ENCODE measurements at places on chromosomes 16 and 17. TPM values are rescaled to one million over a fixed set of nuclear protein-coding genes. Genes with fewer than 3 reads are reported as not detected.
A peak's percentile ranks its signal among the peaks of the same experiment; 100 is the strongest.

The MYH1 gene
- 0.03 TPM for polyA plus RNA-seq

The SPNS3 gene
- polyA plus RNA-seq = 2.4 TPM

- H3K4me3 ChIP-seq = no peak overlapping the region
- no peaks in the 10 kb centered on the region for H3K4me1 ChIP-seq
- DNase-seq = no peak
- no peaks in the 10 kb centered on the region for H3K36me3 ChIP-seq
- H3K27ac ChIP-seq = no peak overlapping the region
Observed at GRCh38 chr17:72318131-72318530, 197.3 kb downstream of the SOX9 start.

- no peak overlapping the region for H3K27ac ChIP-seq
- no peaks in the 10 kb centered on the region for H3K36me3 ChIP-seq
- H3K4me3 ChIP-seq = no peak overlapping the region
- no peaks in the 10 kb centered on the region for H3K4me1 ChIP-seq
- no peaks in the 10 kb centered on the region for H3K27me3 ChIP-seq
- peak; percentile 49 for DNase-seq
Observed at GRCh38 chr16:49608098-49608497, 234.5 kb downstream of the C16orf78 start.

DNA sequence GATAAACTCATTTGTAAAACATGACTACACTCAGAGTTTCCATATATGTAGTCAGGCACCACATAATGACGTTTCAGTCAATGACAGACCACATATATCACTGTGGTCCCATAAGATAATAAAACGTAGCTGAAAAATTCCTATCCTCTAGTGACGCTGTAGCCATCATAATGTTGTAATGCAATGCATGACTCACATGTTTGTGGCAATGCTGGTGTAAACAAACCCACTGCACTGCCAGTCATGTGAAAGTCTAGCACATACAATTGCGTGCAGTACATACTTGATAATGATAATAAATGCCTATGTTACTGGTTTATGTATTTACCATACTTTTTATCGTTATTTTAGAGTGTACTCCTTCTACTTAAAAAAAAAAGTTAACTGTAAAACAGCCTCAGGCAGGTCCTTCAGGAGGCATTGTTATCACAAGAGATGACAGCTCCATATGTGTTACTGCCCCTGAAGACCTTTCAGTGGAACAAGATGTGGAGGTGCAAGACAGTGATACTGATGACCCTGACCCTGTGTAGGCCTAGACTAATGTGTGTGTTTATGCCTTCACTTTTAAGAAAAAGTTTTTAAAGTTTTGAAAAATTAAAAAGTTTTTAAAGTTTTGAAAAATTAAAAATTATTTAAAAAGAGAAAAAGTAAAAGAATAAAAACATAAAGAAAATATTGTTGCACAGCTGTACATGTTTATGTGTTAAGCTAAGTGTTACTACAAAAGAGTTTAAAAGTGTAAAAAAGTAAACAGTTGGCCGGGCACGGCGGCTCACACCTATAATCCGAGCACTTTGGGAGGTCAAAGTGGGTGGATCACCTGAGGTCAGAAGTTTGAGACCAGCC lies 9.0 kb downstream of the STAT5B start:
- H3K27me3 ChIP-seq = no peaks in the 10 kb centered on the region
- DNase-seq = no peak
- H3K4me1 ChIP-seq = peaks cover 6% of the 10 kb centered on the region
- H3K27ac ChIP-seq = no peak overlapping the region
- H3K36me3 ChIP-seq = no peaks in the 10 kb centered on the region

DNA sequence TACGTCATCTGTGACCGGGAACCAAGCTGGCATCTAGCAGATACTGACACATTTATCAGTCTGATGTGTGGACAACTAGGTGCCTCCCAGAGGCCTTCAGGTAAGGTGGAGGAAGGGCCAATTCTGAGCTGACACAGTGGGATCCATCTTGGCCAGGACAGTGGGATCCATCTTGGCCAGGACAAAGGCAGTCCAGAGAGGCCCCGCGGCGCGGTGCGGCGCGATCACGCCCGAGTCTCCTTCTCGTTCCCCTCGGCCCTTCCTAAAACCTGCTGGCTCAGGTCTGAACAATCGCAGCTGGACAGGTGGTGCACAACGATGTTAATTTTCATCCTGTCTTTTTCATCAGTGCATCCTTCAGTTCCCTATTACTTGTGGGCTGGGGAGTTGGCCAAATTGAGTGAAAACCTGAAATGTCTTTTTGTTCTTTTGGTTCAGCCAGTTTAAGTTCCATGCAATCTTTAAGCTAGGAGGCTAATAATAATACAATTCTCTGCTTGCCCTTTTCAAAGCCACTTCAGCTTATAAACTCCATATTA lies 486 bp upstream of the WSB1 start:
- H3K27ac ChIP-seq = peak overlapping the region; percentile 100
- peak; percentile 18 for DNase-seq
- H3K27me3 ChIP-seq = no peaks in the 10 kb centered on the region
- no peaks in the 10 kb centered on the region for H3K4me1 ChIP-seq
- peak overlapping the region; percentile 90 for H3K4me3 ChIP-seq
- H3K36me3 ChIP-seq = peaks cover 12% of the 10 kb centered on the region

DNA sequence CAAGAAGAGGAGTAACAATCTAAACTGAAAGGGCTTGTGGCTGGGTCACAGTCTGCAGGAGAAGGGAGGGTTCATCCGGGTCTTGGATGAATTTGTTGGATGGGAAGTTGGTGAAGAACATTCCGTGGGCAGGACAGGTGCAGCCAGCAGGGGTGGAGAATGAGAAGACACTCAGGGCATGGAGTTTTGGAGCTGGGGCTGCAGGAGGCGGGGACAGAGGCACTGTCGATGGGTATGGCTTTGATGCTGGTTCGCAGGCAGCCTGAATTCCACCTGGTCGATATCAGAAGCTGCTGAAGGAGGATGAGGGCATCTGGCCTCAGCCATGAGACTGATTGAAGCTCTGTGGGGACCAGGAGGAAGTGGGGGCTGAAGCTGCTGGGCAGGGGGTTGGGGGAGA lies 36.1 kb upstream of the CBFA2T3 start:
- no peak overlapping the region for H3K4me3 ChIP-seq
- DNase-seq = no peak
- H3K36me3 ChIP-seq = no peaks in the 10 kb centered on the region
- H3K27me3 ChIP-seq = peaks cover 4% of the 10 kb centered on the region
- no peaks in the 10 kb centered on the region for H3K4me1 ChIP-seq

Data from small intestine (tissue), 16 donors.